Right cardiac atrium (tissue), 5 donors: ENCODE measurements at places on chromosomes 4 and X. TPM values are rescaled to one million over a fixed set of nuclear protein-coding genes. Genes with fewer than 3 reads are reported as not detected.

Gene RIBC1
- 1.8 TPM for total RNA-seq

Gene PCDH7
- total RNA-seq = 6.1 TPM

Gene IRAK1
- 53.2 TPM for total RNA-seq

Gene S100P
- total RNA-seq = not detected

Gene MAGEC3
- total RNA-seq = not detected

Gene ARHGAP24
- total RNA-seq = 49.3 TPM

Gene TSPAN6
- 10.2 TPM for total RNA-seq

Gene CXCL5
- not detected for total RNA-seq
